Activated CD8-positive, alpha-beta memory T cell treated with anti-CD3 and anti-CD28 coated beads for 1 hour (primary cell): ENCODE measurements at places on chromosomes 1 and 21.

DNA sequence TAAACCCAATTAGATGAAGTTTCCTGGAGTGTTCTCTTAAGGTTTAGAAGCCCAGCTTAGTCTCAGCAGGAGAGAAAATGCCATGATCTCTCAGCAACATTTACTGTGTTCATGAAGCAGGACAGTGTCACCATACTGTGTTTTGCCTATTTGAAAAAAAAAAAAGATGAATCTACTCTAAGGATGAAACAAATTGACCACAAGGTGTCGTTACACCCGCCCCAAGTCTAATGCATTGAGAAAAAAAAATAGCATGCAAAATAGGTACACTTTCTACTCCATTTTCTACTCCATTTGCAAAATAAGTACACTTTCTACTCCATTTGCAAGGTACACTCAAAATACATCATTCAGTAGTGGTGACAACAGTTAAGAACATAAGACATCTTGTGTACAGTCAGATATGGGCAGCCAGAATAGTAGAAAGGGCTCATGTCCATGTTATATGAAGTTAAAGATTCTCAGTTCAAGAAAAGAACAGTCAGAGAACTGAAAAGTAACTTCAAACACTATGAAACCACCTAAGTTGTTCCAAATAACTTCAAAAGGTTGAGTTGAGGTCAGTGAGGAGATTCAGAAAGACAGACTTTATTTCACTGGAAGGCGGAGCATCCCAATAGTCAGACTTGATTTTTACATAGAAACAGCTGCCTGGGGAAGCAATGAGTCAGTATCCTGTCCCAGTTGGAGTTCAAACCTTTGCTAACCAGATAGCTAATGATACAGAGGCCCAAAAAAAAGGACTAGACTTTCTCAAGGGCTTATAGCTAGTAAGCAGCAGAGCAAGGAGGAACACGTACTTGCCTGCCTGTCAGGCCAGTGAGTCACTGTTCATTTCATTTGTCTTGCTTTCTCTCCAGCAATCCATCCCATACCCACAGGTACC lies 13.3 kb downstream of the PLPPR5 start:
- DNase-seq, result no peak

DNA sequence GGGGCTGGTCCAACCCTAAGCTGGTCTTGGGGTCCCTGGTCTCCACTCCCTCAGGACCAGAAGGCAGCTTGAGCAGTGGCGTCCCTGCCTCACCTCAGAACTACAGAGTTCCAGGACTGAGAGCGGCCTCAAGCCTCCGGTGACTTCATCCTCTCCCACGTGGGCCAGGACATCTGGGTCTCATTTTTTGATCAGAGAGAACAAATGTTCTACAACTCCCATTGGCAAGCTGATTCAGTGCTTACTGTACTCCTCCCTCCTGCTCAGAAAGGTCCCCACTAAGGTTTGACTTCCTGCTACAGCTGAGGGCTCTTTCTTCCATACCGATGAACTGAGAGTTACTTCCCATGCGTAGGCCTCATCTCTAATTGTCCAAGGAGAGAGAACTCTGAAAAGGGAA lies 78.5 kb downstream of the PLXNA2 start:
- no peak for DNase-seq

- no peak for DNase-seq
Observed at GRCh38 chr1:214086945-214087344, 99.2 kb downstream of the PROX1 start.

DNA sequence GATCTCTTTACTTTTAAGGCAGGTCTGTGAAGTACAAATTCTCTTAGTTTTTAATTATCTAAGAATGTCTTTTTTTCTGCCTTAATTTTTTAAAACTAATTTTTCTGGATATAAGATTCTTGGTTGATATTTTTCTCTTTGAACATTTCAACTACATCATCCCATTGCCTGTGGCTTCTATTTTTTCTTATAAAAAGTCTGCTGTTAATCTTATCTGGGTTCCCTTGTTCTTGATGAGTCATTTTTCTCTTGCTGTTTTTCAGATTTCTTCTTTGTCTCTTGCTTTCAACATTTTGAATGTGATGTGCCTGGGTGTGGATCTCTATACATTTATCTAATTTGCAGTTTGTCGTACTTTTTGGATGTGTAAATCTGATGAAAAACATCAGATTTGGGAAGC lies 525.2 kb upstream of the PBX1 start:
- no peak for DNase-seq

- DNase-seq, result no peak
Observed at GRCh38 chr1:30445449-30445848, 277.9 kb downstream of the MATN1 start.

- DNase-seq, result peak; percentile 8
Observed at GRCh38 chr1:35929730-35930592, 944 bp upstream of the AGO3 start.

- no peak for DNase-seq
Observed at GRCh38 chr1:175209493-175209921, 16.9 kb upstream of the KIAA0040 start.

DNA sequence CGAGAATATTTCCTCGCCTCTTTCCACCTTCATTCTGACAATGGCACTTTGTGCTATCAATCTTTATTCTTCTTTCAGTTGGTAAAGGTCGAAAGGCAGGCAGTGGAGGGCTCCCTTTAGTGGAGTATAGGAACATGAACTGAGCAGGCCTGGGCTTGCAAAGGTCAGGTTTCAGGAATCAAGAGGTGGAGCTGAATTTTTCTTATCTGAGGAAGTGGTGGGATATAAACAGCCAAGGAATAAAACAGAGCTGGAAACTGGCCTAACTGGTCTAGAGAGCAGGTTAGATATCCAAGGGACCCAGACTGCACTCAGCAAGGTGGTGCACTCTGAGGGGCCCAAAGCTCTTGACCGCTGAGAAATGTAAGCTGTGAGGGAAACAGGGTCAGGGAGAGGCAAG lies 99.1 kb downstream of the PLA2G4A start:
- no peak for DNase-seq

DNA sequence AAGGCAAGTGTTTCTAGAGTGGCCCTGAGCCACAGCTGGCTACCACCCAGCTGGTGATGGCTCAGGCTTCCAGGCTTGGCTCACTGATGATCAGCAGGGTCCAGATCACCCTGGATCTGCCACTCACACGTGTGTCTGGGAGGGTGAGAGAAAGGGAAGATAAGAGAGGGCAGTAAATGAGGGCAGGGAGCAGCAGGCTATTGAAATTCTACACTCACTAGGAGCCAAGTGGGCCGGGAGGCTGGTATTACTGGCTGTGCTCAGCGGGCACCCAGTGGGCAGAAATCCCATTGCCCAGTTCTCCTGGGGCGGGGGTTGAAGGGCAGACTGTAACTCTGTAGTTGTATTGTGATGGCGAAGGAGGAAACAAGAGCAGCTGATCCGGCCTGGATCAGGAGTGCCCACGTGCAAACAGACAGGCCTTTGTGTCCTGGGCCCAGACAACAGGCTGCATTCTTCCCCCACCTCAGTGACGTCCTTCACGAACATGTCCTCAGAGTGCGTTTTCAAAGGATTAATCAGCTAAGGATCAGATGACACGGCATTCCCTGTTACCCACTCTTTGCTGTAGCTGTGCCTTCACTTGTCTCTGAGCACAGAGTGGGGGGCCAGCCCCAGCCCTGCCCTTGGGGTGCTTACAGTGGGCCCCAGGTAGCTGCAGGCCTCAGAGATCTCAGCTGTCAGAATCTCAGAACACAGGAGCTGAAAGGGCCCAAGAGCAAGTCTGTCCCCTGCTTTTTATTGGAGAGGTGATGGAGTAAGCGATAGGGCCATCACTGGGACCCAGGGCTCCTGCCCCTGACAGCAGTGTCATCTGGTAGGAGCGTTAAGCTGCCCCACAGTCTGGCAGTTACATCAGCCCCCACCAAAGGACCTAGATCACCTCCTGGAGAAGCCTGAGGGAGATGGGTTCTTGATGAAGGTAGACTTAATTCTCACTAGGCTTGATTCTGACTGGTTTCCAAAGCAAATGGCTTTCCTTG lies 60.5 kb downstream of the ATP1A1 start:
- DNase-seq, result no peak

DNA sequence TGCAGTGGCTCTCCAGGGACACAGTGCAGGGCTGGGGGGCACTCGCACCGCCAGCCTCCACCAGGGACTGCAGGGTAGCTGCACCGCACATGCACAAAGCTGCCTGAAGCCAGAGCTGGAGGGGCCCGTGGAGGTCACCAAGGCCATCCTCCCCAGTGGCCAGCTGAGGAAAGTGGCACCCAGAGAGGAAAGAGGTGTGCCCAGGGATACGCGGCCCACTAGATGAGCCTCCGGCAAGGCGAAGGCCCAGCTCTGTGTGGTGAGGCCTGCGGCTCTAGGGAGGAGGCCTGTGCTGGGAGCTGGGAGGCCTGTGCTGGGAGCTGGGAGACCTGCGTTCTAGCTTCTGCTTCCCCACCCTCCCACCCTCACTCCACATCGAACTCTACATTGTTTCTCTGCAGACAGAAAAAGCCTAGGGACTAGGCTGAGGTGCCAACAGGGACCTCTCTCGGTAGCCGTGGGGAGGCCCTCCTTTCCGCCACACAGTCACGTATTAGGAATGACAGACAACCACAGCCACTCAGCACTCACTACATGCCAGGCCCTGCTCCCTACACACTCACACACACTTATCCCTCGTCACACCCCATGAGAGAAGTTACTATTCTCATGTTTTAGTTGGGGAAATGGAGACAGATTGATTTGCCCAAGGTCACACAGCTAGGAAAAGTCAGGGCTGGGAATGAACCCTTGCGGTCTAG lies 921 bp upstream of the ASCL5 start:
- DNase-seq, result no peak

GRCh38 chr1:63413394-63413793 lies 46.0 kb downstream of the ALG6 start:
- no peak for DNase-seq

DNA sequence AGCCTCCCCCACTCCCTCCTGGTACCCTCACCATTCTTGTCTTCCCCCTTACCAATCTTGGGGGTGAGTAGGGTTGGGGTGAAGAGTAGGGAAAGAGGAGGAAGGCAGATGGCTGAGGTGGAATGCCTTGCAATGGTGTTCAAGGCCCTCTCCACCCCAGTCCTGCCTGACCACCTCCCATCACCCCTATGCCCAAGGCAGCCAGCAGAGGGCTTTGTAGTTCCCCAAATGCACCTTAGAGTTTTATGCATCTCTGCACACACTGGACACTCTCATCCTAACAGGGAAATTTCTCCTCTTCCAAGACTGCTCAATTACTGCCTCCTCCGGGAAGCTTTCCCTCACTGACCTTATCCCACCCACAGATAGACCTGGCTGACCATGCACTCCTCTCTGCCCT lies 15.4 kb downstream of the KIF17 start:
- DNase-seq, result no peak

GRCh38 chr1:7703321-7704213 lies 67.5 kb upstream of the VAMP3 start:
- no peak for DNase-seq

- no peak for DNase-seq
Observed at GRCh38 chr1:184953600-184954219, 20.6 kb downstream of the NIBAN1 start.

DNA sequence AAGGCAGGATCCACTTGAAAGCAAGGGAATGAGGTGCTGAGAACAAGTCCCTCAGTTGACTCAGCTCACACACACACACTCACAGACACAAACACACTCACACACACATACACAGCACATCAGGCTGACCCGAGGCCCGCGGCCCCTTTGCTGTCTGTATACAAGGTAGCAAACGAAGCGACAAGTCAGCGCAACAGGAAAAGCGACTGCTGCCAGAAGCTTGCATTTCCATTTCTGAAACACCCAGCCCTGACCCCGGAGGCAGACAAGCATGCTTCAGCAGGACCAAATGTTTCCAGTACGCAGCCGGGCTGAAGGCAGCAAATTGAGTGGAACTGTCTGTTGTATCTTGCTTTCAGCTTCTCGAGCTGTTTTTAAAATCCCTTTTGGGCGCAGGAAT lies 501.6 kb downstream of the NPHP4 start:
- no peak for DNase-seq

GRCh38 chr1:246447501-246447900 lies 59.6 kb downstream of the SMYD3 start:
- no peak for DNase-seq

DNA sequence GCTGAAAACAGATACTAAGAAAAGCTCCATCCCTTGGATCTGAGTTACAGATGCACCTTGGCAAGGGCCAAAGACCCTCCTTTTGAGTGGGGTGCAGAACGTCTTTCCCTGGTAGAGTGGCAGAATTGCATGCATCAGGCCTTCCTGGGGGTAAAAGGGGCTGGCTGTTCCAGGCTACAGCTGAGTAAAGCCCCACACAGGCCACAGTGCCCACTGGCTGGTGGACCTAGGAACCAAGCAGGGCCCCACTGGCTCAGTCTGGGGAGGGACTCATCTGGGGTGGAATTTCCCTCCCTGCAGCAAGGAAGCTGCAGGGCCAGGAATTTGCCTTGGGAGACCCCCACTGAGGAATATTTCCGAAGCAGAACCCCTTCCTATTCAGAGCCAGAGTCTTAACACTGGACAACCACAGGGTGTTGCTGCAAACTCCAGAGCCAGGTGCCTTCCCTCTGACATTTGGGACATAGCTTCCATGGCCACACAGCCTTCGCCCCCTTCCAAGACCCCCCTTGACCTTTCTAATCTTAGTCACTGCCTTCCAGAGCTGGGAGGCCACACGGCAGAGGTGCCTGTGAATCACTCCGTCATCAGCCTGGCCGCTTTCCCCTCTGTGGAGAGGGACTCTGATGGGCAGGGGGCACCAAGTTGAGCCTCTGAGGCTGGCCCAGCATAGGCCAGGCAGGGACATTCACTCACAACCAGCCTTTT lies 52.5 kb downstream of the LACTBL1 start:
- no peak for DNase-seq

- no peak for DNase-seq
Observed at GRCh38 chr1:153190373-153190772, 12.9 kb upstream of the LELP1 start.

DNA sequence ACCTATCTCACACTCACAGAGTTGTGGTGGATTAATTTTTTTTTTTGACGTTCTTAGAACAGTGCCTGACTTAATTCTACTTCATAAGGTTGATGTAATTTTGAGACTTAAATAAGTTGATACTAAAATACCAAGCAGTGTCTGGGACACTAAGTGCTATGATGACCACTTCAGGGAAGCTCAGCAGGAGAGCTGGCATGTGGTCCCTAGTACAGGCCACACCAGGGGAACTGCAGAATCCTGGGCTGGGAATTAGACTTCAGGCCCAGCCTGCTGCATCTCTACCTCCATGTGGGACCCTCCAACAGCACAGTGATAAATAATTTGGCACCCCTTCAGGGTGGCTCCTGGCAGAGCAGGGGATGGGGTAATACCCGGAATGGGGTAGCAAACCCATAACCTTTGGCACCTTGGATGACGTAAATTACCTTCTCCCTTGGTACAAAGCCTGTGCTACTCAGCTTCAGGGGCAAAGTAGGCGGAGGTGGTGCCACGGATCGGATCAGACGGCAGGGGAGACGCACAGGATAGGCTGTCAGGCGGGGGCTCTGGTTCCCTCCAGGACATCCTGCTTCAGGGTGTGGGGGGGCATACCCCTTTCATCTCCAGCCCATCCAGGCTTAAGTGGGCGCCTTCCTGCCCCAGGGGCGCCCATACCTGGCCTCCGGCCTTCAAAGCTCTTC lies 4.8 kb downstream of the MFSD2A start:
- DNase-seq, result no peak
